Posterior vena cava (tissue), 2 donors: ENCODE measurements at places on chromosomes 13 and 19. TPM values are rescaled to one million over a fixed set of nuclear protein-coding genes. Genes with fewer than 3 reads are reported as not detected.
A peak's percentile ranks its signal among the peaks of the same experiment; 100 is the strongest.

DNA sequence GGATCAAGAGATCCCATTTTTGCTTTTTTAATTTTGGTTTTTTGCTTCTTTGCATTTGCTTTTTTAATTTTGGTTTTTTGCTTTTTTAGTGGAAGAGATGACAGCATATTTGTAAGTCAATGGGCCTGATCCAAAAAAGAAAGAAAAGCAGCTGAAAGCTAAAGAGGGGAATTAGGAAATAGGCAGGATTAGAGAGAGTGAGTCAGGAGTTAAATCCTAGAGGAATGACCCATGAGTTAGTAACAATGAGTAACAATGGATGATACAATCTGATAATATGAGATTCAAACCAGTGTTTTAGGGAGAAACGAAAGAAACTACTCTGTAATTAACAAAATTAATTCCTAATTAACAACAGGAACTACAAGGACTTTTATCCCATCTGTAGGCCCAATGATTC, 111.2 kb upstream of the SGCG start:
- DNase-seq: no peak

The KCNN4 gene
- total RNA-seq: 5.8 TPM

The PPM1N gene
- 0.67 TPM for total RNA-seq

DNA sequence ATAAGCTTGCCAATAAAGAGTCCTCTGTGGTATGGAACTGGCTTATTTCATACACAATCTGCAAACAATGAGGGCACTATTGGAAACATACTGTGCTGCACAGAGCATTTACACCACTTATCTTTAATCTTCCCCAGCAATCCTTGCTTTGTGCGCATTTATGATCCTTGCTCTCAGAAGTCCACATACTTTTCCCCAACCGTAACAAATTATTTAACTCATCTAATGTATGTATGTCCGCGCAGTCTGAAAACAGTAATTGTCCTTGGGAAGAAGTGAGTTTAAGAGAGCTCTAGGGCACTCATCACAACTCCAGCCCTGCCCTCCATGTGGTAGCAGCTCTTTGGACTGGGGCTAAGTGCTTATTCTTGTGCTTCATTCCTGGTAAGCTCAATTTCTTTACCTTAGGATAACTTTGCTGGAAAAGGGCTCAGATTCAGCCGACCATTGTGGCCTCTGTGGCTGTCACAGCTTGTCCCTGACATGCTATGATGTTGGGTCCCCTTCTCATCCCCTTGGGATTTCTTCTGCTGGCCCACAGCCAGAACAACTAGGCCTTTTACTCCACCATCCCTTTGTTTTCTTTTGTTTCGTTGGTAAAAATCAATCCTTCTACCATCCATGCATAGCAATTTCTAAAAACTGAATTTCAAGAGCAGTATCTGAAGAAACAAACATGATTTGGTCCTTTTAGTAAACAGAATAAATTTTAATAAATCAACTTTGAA, 152.7 kb downstream of the TNFRSF19 start:
- no peak for DNase-seq

GRCh38 chr13:77544355-77544754, 8.8 kb downstream of the SCEL start:
- peak; percentile 86 for DNase-seq

The PTGIR gene
- 17.3 TPM for total RNA-seq

The CLC gene
- total RNA-seq: not detected
